Amniotic stem cell (primary cell): ENCODE measurements at places on chromosomes 3 and 15.
A peak's percentile ranks its signal among the peaks of the same experiment; 100 is the strongest.

DNA sequence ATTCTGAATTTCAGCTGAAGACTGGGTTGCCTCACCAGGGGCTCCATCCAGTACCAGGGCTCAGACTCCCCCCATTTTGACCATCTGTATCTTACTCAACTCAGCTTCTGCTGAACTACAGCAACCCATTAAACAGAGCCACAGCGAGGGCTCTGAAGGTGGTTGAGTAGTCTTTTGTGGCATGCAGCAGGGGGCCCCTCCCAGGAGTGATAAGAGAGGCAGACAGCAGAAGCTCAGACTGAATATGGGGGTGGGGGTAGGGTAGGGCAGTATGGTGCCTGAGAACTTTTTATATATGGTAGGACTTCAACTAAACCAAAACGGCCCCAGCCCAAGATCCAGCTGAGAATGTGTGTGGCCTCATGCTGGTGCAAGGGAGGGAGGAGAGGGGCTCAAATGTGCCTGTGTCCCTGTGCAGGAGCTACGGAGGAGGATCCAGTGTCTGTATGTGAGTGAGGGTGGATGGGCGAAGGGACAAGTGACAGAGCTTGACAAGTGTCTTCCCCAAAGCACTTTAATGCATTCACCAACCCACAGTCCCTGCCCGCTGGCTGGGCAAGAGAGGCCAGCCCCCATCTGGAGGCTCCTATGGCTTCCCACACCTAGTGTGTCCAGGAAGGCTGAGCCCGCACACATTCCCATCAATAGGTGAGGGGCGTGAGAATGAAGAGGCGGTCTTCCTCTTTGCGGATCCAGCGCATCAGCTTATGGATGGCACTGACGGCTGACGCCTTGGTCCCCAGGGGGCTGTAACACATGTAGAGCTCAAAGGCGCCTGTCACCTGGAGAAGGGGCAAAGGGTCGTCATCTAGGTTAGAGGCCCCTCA is 4.9 kb upstream of the MST1R start:
- DNase-seq: no peak

DNA sequence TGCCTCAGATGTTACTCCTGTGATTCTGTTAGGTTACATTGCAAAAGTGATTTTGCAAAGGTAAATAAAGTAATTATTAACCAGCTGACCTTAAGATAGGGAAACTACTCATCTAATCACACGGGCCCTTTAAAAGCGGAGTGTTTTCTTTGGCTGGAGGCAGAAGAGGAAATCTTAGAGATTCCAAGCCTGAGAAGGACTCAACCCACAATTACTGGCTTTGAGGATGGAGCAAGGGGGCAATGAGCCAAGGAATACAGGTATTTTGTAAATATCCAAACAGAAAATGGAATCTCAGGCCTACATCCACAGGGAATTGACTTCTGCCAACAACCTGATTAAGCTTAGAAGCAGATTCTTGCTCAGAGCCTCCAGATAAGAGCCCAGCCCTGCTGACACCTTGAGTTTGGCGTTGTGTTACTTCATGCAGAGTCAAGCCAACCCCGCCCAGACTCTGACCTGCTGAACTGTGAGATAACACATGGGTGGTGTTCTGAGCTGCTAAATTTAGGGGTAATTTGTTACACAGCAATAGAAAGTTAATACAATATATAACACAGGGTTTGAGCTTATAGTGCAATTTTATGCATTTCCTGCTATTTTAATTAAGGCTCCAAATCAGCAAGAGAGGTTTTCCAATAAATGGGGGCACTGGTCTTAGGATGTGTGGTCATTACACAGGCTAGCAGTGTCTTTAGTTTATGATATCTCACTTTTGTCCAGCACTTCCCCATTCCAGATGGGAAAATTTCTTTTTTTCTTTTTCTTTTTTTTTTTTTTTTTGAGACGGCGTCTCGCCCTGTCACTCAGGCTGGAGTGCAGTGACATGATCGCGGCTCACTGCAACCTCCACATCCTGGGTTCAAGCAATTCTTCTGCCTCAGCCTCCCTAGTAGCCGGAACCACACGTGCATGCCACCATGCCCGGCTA is 19.5 kb downstream of the NFKBIZ start:
- no peak for DNase-seq

DNA sequence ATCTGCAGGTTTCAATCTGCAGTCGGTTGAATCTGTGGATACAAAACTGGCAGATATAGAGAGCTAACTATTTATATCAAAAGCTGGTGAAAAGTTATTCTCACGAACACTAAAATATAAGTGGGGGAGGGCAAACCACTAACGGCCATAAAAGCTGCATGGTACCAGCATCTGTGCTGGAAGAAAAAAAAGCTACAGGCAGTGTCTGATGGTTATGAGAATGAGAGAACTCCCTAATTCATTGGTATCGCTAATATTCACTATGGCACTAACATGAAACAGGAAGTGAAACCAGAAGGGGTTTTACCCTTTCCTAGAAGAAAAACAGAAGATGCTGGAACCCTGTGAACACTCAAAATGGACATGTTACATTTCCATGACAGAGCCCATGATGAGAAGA is 15.9 kb downstream of the CEP70 start:
- DNase-seq: no peak

DNA sequence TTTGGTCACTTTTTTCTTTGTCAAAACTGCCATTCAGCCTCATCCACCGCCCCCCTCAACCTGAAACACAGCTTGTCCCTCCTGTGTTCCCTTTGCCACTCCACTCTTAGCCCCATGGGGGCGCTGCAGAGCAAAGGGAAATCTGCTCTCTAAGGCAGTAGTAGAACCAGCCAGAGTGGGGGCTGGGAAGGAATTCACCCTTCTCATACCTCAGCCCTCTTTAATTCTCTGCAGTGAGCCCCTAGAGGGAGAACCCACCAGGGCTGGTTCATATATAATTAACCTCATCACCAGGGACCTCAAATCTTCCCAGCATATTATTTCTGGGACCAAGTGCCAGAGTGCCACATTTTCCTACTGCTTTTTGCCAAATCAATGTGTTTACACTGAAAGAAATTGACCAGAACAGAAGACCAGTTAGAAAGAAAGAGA is 2.8 kb upstream of the BCL6 start:
- DNase-seq: peak; percentile 63

GRCh38 chr3:12579456-12579855 is 22.6 kb downstream of the MKRN2 start:
- DNase-seq: no peak

- DNase-seq: no peak
Measured at GRCh38 chr15:40282147-40282868, 556 bp downstream of the ANKRD63 start.

GRCh38 chr3:114327665-114328064 is 33.8 kb downstream of the TIGIT start:
- DNase-seq: no peak

GRCh38 chr3:24305795-24306467 is 188.7 kb downstream of the THRB start:
- DNase-seq: no peak

DNA sequence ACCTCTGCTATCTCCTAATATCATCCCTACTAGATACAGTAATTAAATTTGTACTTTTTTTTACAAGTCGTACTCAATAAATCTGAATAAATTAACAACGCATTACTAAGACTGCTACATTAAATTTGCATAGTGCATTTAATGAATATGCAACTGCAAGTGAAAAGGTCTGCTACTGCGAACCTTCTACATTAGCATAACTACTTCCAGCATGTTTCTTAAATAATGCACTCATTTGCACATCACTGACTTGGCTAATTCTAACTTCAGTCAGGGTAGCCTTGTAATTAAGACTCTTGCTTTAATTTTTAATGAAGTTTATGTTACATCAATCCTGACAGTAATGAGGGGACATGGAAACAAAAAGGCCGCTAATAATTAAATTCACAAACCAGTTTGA is 98.9 kb upstream of the FOXB1 start:
- no peak for DNase-seq

GRCh38 chr3:162629372-162629771 is 1132.8 kb downstream of the OTOL1 start:
- DNase-seq: no peak

GRCh38 chr3:34106879-34107278 is 308.4 kb downstream of the PDCD6IP start:
- DNase-seq: no peak

DNA sequence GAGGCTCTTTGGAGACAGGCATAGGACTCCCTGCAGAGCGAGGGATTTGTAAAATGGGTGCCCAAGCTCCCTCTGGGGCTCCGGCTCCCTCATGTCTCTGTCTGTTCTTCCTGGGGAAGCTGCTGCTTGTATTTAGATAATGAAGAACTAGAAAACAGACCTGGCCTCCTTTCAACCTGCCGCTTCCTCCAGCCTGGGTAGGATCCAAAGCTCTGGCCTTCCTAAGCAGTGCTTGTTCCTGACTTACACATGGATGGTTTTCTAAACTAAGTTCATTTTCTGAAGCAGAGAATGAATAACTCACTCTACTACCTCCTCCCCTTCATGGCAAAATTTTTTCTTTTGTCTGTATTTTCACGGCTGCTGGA is 36.9 kb upstream of the MYZAP start:
- DNase-seq: no peak

DNA sequence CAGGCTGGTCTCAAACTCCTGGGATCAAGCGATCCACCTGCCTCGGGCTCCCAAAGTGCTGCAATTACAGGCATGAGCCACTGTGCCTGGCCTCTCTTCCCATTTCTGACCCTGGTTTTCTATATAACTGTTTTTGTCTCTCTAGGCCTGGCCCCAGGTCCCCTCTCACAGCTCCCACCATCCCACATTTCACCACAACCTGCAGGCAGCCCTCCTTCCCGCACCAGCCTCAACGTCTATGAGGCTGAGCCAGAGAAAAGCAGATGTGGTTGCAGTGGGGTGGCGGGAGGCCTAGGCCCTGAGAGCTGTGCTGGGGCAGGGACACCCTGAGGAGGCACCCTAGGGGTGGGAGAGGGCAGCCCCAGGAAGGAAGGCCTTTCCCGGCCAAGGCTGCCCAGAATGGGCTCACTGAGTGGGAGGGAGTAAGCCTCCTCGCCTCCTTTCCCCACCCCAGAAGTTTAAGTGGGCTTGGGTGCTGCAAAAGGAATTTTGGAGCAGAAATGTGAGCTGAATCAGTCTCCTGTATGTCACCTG is 99.7 kb downstream of the LSM3 start:
- DNase-seq: no peak

GRCh38 chr3:107651782-107652181 is 129.0 kb downstream of the BBX start:
- no peak for DNase-seq

DNA sequence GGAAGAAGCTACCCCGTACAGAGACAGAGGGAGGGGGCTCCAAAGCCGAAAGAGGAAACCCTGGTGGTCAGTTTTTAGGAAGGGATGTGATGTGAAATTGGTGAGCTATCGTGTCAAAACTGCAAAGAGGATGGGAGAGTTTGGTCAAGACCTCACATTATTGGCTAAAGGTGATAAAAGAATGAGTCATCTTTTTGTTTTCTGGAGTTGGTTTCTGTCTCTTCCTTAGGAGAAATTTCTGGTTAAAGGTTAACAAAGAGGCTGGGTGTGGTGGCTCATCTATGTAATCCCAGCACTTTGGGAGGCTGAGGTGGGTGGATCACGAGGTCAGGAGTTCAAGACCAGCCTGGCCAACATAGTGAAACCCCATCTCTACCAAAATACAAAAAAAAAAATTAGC is 217.8 kb upstream of the CBLB start:
- DNase-seq: no peak

DNA sequence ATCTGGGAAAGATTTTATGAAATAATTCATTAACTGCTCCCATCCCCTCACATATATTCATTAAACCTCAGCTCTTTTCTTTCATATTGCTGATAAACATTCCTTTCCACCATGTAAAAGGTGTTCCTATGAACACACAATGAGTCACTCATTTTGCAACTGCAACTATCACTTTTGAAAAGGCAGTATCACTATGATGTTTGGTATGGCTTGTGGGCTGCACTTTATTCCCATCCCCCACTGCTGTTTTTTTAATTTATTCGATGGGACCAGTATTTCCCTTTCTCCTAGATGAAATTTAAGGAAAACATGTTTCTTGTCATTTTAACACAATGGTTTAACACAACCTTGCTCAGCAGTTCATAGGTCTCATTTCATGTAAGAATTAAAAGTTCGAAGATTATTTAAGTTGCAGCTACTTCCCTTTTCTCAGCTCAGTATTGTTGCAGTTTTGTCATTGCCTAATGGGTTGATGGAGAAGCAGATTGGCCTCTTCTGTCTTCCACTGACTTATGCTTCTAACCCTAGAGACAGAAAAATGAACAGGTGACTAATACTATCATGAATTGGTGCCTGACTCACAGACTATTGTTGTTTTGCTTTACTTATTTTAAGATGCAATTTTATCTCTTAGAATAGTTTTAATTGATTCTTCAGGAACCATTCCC is 280.3 kb downstream of the ZPLD1 start:
- DNase-seq: no peak

DNA sequence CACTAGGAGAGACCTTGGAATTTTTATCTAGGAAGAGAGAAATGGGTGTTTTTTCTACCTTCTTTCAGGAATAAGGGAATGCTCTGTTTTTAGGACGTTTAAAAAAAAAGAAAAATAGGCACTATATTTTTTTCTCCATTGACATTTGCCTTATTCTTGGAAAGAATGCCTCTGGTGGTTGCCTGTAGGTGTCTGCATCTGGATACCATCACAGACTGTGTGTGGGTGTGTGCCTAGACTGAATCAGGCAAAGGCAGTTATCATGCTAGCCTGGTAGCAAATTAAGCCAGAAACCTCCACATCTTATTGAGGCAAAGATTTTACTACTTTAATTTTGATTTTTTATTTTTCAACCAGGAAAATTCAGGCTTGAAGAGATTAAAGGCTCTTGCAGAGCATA is 513.6 kb upstream of the KCNMB2 start:
- no peak for DNase-seq

DNA sequence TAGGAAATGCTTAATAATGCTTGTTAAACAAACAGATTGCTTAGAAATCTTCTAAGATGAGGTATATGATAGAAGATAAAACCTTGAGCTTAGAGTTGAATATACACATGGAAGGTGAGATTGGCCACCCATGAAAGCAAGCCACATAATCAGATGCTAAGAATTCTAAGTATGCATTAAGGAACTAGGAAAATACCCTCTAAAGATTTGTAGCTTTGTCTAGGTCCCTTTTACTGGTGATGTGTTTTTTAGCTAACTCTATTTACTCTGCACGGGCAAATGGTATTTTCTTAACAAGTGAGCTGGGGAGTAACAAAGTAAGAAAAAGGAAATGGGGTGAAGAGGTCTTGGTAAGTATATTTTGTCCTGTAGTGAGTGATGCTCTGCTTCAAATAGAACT is 310.3 kb downstream of the OXSM start:
- no peak for DNase-seq

- no peak for DNase-seq
Measured at GRCh38 chr15:65338366-65338765, 33.9 kb downstream of the RNU5B-1 start.
